Thoracic aorta (tissue), 2 donors: ENCODE measurements at places on chromosomes 3 and 15. TPM values are rescaled to one million over a fixed set of nuclear protein-coding genes. Genes with fewer than 3 reads are reported as not detected.

DNA sequence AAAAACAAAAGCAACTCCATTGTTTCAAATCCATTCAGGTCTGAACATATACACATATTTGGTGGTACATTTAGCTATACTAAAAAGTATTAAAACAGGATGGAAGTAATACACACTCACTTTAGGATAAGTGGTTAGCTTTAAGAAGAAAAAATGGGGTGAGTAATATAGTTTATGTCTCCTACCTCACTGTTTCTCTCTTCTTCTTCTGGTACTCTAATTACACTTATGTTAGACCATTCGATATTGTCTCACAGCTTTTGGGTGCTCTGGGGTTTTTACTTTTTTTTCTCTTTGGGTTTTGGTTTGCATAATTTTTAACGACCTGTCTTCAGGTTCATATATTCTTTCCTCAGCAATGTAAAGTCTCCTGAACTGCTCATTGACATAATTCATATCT is 75.4 kb upstream of the AKAP13 start:
- DNase-seq = no peak

GRCh38 chr3:5276934-5277333 is 89.4 kb downstream of the EDEM1 start:
- no peak for DNase-seq

DNA sequence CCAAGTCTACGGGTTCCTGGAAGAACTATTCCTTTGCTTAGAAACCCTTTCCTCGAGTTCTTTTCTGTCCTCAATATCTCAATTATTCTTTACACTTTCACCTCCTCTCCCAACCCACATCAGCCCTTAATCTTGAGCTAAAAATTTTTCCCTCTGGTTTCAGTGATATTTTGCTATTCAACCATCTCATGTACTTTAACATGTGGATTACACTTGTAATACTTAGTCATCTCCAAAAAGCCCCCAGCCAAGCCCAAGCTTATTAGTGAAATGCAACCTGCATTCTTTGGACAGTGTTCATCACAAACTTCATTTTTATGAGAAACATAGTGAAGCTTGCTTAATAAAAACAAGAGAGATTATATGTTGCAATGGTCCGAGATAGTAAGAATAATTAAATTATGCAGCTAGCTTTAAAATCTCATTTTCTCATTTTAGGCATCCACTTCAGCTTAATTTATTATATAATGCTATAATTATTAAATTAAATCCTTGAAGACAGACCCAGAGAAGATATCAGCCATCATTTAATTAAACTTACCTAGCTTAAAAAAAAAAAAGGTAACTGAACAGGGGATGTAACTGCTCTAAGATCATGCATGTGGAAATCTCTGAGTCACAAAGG is 534.5 kb upstream of the TBL1XR1 start:
- no peak for DNase-seq

DNA sequence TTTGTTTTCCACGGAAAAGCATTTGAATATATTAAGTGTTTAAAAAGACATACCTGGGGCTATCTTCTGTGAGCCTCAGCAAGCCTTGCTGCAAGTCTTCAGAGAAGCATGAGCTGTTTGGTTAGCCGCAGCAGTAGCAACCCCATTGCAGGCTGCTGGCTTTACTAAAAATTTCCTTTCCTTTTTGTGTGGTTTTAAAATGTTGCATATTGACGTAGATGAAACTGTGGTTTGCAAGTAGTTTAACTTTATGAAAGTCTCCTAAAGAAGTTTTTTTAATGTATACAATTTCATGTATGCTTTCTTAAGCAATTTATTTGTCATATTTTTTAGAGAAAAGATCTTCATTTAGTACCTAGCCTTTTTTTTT is at the start of gene GPR171:
Gene GPR171 (minus strand): TSS at position 166 of the 370 bp plus-strand sequence. CDS start 3,830 bp downstream, outside the sequence.
- DNase-seq = no peak

DNA sequence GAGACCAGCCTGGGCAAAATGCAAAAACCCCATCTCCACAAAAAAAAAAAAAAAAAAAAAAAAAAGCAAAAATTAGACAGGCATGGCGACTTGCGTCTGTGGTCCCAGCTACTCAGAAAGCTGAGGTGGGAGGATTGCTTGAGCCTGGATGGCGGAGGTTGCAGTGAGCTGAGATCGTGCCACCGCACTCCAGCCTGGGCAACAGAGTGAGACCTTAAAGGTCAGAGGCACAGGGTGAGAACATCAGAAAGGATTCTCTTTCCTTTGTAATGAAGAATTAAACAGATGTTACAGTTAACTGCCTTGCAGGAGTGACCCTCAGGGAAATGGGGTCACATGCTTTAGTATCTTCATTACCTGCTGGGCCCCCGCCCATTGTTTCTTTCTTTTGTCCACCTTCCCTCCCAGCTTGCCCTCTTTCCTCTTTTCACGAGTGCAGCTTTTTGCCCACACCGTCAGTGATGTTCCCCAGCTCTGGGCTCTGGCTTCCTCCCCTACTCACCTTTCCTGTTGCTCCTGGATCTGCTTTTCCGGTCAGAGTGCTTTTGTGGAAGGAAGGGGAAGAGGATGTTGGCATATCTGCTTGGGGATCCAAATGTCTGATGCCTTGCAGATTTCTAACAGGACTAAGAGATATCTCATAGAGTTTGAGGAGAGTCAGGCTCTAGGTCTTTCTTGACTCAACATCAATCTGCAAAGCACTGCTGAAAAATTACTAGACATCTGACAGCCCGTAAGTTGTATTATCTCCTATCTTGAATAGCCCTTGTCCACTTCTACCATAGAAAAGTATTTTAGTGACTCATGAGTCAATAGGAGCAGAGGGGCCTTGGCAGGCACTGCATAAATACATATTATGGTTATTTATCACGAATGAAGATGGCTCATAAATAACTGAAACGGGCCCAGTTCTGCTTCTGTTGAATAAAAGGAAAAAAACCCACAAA is 35.6 kb upstream of the NDUFB4 start:
- no peak for DNase-seq

DNA sequence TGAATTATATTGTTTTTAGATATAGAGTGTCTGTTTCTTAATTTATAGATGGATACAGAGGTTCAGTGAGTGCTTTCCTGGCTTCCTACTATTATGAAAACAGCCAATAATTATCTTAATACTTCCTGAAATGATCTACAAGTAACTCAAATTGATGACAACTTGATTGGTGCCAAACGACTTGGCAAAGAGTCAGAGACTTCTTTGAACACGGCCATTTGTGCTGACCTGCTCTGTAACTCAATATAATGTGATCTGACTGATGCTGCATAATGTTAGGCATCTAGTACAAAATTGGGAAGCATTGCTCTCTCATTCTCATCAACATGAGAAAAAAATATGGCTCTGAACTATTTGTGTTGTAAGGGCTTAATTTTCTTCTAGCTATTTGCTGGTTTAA is 193.9 kb downstream of the DIPK2A start:
- no peak for DNase-seq

DNA sequence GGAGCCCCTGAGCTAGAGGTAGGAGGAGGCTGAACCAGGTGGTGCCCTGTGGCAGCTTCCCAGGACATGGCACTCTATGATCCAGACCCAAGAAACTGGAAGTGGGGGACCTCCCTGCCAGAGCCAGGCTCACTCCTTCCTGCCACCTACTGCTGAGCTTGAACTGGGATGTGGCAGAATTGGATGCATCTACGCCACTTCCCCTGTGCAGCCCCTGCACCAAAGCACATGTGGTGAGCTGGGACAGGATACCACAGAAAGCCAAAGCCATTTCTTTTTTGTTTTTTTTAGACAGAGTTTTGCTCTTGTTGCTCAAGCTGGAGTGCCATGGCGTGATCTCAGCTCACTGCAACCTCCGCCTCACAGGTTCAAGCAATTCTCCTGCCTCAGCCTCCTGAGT is 518.0 kb upstream of the PPP2R3A start:
- no peak for DNase-seq

GRCh38 chr3:72960812-72961518 is 35.6 kb upstream of the PPP4R2 start:
- no peak for DNase-seq

DNA sequence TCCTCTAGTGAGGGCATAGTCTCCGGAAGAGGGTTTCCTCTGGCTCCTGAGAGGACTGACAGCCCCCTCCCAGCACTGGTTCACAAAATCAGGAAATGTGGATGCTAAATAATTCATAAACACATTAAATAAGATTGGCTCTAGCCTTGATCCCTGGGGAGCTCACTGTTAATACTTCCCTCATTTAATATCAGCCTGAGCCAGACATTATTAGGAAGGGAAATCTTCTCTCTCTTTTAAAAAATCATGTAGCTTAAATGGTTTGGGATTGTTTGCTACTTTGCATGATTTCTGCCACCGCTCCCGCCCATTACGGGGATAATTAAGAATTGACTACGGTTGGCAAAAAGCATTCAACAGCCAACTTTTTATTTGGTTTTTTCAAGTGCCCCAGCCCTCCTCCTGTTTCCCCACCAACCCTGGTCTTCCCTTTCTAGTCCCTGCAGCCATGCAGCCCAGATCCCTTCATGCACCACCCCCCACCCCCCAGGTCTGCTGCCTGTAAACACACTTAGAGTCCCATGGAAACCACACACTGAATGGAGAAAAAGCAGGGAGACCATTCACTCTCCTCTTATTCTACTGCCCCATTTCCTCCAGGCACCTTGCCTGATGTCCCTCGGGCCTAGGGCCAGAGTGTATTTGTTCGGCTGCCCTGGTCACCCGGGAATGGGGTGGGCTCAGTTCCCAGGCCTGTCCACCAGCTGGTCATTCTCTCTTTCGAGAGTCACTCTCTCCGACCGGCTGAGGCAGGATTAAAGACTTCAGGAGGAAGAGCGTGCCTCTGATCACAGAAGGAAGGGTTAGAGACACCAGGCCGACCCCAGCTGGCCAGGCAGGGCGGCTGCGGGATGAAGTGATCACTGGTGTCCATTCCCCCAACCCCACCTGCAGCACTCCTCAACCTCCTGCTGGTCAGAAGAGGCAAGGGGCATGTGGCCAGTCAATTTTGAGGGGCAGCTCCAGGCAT is 45.1 kb downstream of the SEMA5B start:
- DNase-seq = no peak

- no peak for DNase-seq
Measured at GRCh38 chr15:47429376-47429775, 287.9 kb upstream of the SEMA6D start.

- no peak for DNase-seq
Measured at GRCh38 chr15:101723171-101723873, 951 bp downstream of the TARS3 start.

DNA sequence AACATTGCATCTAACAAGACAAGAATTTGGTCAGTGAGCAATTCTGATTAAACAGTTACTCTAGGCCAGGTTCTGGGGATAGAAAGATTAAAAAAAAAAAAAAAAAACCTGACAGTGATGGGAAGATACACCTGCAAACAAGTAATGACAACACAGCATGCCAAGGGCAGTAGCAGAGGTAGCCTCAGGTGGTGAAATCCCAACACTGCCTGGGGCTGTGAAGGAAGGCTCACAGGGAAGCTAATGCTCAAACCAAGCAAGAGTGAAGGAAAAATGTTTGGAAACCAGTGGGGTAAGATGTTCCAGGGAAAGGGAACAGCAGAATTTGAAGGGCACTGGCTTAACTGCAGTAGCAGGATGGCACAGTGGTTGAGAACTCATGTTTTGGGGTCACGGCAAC is 8.9 kb downstream of the RTP2 start:
- no peak for DNase-seq

GRCh38 chr3:139307072-139307491 is 36.7 kb upstream of the MRPS22 start:
- DNase-seq = no peak

- no peak for DNase-seq
Measured at GRCh38 chr3:154148541-154148940, 27.4 kb downstream of the ARHGEF26 start.

DNA sequence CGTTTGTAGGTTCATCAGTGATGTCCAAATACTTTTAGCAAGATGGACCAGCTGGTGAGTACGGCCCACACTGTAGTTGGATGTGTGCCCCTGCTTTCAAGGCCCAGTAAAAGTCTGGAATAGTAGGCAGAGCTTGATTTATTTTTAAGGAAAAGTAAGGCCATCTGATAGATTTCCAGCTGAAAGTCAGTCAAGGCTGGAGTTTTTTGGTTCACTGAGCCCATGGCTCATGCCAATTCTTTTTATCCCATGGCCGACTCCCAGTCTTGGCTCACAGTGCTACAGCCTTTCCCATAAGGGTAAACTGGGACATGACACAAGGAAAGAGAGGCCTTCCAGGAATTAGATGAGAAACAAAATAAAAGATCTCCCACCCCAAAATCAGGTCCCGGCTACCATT is 13.5 kb downstream of the CCDC80 start:
- DNase-seq = no peak

- DNase-seq = no peak
Measured at GRCh38 chr15:62066663-62067447, at the start of gene C2CD4A. TSS of gene C2CD4A (plus strand) at chr15:62066977. CDS start at chr15:62067614, 637 bp downstream.

DNA sequence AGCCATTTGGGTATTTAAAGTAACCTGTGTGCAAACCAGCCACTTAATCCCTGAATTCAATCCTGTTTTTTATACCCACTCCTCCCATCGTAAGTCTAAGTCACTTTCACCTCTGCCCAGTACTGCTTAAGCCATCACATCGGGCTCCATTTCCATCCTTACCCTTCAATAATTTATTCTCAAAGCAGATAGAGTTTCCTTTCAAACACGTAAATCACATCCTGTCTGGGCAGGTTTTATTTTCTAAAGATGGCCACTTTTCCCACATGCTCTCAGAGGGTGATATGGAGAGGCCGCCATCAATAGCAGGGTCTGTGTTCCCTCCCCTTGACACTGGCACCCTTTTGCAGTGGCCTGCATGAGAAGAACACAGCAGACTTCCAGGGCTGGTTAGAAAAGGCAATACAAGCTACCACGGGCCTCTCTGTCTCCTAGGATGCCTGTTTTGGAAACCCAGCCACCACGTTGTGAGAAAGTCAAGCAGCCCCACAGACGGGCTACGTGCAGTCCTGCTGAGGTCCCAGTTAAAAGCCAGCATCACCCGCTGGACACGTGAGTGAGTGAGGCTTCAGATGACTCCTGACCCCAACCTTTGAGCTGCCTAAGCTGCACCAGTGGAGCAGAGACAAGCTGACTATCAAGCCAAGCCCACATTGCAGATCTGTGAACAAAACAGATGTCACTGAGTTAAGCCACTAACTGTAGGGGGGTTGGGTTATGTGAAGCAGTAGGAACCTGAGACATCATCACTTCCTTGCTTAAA is 241.8 kb upstream of the SLCO3A1 start:
- DNase-seq = no peak

DNA sequence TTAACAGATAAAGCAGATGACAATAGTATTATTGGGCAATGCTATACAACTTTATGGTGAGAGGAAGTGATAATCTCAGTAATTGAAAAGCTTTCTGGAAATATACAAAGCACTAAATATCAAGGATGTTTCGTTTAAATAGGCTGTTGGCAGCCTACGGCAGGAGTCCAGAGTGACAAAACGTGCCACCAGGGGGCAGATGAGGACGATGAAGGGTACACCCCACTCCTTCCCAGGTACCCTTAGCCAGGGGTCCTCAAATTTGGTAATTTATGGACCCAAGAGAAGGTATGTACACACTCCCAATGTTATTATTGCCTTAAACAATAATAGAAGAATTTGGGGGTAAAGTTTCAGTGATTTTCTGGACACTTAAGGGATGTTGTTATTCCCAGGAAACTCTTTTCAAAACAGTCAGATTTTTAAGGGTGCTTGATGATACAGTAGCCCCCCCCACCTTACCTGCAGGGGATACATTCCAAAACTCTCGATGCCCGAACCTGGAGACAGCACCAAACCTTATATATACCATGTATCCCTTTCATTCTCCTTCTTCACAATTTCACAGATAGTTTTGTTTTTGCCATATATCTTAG is 1.4 kb upstream of the MAGEL2 start:
- no peak for DNase-seq

The APBA2 gene
- 5.6 TPM for total RNA-seq

The TMEM207 gene
- not detected for total RNA-seq
